ENCODE measurements at places on chromosomes 3 and 15.

- no peak for DNase-seq
These were observed 205.9 kb downstream of the MBNL1 start for GRCh38 chr3:152474585-152474984.

DNA sequence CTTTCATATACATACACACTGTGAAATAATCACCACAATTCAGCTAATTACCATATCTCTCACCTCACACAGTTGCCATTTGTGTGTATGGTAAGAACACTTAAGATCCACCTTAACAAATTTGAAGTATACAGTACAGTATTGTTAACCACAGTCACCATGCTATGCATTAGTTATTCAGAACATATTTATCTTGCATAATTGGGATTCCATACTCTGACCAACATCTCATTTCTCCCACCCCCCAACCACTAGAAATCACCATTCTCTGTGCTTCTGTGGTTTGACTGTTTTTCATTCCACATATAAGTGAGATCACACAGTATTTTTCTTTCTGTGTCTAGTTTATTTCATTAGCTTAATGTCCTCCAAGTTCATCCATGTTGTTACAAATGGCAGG, 247.7 kb upstream of the CTNNB1 start:
- DNase-seq = no peak

- DNase-seq = no peak
These were observed 84.8 kb upstream of the KLHL25 start for GRCh38 chr15:85879334-85880163.

GRCh38 chr3:108108416-108108815, 17.6 kb upstream of the CD47 start:
- no peak for DNase-seq

DNA sequence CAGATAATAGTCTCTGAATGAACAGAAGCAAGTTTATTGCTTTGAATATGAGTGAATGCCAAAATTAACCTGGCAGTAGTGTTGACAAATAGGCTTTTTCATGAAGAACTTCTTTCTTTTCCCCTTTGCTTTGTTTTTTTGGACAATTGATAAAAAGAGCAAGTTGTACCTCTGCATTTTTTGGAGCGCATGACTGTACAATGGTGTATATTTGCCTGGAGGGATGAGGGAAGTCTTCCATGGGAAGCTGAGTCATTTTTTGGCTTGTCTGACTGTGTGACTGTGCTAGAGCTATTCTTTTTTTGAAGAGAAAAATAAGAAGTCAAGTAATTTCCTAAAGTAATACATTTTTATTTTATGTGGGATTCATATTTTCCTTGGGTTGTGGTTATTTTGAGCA, 186.9 kb downstream of the KLHL25 start:
- DNase-seq = no peak

GRCh38 chr15:69815793-69816192, 281.9 kb downstream of the TLE3 start:
- no peak for DNase-seq

Measured in CD4-positive, alpha-beta T cell treated with Interferon gamma for 1 hour (primary cell).